ENCODE measurements at places on chromosomes 1 and 21. TPM values are rescaled to one million over a fixed set of nuclear protein-coding genes. Genes with fewer than 3 reads are reported as not detected.

Gene OVAAL
- total RNA-seq: not detected

Gene JAM2
- 0.05 TPM for total RNA-seq

Gene CFHR5
- total RNA-seq: not detected

Gene GBP5
- 261 TPM for total RNA-seq

Gene SKI
- total RNA-seq: 41.4 TPM

Gene GBP2
- total RNA-seq: 97.4 TPM

Gene ADORA1
- total RNA-seq: not detected

Gene RGS7
- not detected for total RNA-seq

Gene RNPC3
- total RNA-seq: 22.2 TPM

Gene PTGFR
- not detected for total RNA-seq

Gene TPTE
- total RNA-seq: not detected

All from activated CD8-positive, alpha-beta T cell treated with anti-CD3 and anti-CD28 coated beads, Interleukin-2, amount 10 ng/mL, durations not matched to agents 7 days and 5 days (primary cell).